Fibroblast of lung (primary cell): ENCODE measurements at places on chromosomes 11 and 22. TPM values are rescaled to one million over a fixed set of nuclear protein-coding genes. Genes with fewer than 3 reads are reported as not detected.

- DNase-seq: no peak
Measured at GRCh38 chr11:1728931-1729691, 21.3 kb downstream of the IFITM10 start.

- no peak for DNase-seq
Measured at GRCh38 chr11:26835611-26836010, 113.8 kb upstream of the SLC5A12 start.

DNA sequence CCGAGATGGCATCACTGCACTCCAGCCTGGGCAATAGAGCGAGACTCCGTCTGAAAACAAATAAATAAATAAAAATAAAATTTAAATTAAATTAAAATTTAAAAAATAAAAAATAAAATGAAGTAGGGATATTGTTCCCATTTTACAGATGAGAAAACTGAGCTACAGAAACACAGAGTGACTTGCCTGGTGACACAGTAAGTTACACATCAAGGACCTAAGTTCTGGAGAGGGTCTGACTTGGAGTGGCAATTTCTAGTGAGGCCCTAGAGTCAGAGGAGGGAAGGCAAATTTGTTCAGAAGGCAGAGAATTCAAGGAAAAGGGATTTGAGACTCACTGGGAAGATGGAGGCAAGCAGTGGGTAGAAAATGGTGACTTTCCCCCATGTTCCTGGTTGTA, 2.0 kb downstream of the SCGB1A1 start:
- no peak for DNase-seq

Gene MYOD1
- polyA plus RNA-seq: not detected in 2 replicates
